ENCODE measurements at places on chromosomes 16 and 17. TPM values are rescaled to one million over a fixed set of nuclear protein-coding genes. Genes with fewer than 3 reads are reported as not detected.

DNA sequence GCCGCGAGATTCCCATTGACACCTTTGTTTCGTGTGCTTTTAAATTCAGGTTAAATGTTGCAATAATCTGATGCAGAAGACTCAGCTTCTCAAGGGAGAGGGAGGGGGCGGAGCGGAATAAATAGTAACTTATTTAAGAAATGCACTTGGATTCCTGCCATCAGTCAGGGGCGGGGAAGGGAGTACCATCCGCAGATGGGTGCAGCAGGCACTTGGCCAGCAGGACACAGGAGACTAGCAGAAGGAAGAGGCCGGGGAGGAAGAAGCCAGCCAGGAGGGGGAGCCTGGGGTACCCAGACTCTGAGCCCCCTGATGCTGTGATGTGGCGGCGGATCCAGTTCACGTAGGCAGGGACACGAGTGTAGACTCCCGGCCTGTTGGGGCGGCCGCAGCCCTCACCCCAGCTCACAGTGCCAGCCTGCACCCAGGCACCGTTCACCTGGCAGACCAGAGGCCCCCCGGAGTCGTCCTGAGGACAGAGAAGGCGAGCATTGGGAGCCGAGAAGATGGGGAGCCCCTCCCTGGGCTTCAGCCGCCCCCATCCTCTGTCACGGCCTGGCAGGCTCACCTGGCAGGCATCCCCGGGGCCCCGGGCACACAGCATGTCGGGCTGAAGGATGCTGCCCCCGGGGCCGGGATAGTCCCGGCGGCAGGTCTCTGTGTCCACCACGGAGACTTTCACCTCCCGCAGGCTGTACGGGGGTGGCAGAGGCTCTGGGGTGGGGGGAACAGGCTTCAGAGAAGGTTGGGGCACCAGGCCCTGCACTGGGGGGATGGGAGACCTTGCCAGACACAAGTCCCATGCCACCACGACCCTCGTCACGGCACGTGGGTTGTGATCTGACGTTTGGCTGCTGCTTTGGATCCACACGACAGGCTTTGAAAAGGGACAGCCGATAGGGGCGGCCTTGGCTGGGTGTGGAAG is 3.2 kb downstream of the TPSG1 start:
- no peak for DNase-seq

- DNase-seq = no peak
Measured at GRCh38 chr16:16191493-16192167, 31.7 kb downstream of the ABCC6 start.

DNA sequence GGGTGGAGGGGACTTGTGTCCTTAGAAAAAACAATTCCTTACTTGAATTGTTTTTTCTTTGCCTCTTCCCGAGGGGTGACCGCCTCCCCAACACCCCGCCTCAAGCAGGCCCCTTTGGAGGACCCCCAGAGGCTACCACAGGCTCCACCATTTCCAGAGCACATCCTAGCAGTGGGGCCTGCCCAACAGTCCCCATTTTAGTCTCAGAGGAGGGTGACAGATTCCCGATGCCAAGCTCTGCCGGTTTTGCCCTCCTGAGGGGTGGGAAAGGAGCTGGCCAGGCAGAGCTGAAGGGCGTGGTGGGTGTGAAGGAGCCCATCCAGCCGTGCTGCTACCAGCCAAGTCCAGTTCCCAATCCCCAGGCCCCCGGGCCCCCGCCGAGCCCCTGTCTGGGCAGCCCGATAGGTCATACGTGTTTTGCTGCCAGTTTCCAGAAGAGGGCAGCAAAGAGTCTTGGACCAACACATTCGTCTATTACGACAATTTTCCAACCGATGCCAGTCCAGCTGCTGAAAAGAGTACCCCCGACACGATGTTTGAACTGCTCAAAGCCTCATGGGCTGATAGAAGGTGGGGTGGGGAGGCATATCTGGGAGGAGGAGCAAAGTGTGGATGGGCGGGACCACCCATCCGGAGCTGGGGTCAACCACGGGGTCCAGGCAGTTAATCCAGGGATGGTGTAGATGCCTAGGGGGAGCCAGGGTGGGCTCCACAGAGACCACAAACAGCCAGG is 18.8 kb upstream of the GAA start:
- peak; percentile 68 for DNase-seq

DNA sequence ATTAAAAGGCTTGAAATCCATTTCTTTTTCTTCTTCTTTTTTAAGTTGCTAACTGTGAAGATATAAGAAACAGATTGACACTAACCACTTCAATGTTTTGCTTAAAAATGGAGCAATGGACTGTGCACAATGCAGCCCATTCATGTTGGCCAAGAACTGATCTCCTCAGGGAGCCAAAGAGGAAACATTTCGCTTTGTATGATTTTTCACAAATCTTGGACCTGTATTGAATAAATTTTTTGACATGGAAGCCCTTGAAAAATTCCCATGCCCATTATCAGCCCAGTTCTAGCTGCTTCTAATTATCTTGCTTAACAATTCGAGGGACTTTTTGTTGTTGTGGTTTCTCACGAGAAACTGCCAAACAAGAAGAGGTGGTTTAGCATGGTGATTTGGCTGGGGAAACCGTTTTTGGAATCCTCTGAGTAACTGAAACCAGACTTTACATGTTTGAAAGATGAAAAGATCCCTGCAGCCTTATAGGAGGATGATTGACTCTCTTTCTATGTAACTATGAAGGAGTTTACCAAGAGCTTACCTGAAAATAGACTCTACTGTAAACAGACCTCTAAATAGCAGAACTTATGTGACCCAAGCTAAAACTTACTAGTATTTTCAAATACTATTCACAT is 1389.4 kb upstream of the GOT2 start:
- no peak for DNase-seq

Gene VAC14
- 44.0 TPM for polyA plus RNA-seq

- DNase-seq = no peak
Measured at GRCh38 chr17:49223517-49224197, 6.9 kb downstream of the PHOSPHO1 start.

Gene OSGIN1
- 0.87 TPM for polyA plus RNA-seq

DNA sequence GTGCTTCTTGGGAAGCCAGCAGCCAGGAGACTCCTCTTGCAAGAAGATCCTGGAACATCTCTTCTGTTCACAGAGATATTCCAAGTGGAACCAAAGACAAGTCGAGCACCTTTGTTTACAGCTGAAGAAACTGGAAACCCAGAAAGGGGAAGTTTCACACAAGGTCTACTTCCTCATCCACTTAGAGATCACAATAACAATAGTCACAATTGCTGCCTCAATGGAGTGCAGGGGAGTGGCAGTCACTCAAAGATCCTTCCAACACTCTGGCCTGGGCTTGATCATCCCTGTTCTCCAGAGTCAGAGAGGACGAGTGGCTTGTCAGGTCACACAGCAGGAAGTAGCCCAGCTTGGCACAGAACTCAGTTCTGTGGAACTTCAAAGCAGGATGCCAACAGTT is 46.9 kb upstream of the SIAH1 start:
- no peak for DNase-seq

DNA sequence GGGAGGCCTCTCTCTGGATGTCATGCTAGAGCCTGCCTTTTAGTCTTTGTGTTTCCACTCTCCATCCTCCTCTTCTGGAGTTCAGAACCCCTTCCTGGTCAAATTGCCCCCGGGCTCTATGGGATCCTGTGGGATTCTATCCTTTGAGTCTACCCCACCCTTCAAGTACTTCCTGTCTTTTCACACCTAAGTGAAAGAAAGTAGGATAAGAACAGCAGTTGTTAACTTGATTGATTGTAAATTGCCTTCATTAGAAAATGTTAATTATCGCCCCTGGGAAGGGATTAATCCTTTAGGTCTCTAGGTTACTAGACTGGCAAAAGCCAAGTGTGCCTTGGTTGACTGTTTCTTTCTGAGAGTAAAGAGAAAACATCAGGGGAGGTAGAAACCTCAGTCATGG is 30.1 kb downstream of the PRKCB start:
- no peak for DNase-seq

- no peak for DNase-seq
Measured at GRCh38 chr17:69269131-69269998, 40.7 kb upstream of the ABCA10 start.

GRCh38 chr17:56798916-56799315 is 34.8 kb downstream of the C17orf67 start:
- peak; percentile 56 for DNase-seq

- no peak for DNase-seq
Measured at GRCh38 chr17:79331492-79331891, 256.9 kb downstream of the ENGASE start.

GRCh38 chr17:29119265-29119664 is 60.9 kb downstream of the MYO18A start:
- DNase-seq = no peak

DNA sequence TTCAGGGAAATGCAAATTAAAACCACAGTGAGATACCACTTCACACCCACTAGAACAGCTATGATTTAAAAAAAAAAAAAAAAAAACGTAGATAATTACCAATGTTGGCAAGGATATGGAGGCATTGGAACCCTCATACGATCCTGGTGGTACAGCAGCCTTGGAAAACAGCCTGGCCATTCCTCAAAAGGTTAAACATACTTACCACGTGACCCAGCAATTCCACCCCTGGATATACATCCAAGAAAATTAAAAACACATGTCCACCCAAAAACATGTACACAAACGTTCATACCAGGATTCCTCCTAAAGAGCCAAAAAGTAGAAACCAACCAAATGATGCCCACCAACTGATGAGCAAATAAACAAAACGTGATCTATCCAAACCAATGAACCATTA is 68.1 kb downstream of the GAS7 start:
- DNase-seq = no peak

Gene NPIPA2
- polyA plus RNA-seq = not detected

DNA sequence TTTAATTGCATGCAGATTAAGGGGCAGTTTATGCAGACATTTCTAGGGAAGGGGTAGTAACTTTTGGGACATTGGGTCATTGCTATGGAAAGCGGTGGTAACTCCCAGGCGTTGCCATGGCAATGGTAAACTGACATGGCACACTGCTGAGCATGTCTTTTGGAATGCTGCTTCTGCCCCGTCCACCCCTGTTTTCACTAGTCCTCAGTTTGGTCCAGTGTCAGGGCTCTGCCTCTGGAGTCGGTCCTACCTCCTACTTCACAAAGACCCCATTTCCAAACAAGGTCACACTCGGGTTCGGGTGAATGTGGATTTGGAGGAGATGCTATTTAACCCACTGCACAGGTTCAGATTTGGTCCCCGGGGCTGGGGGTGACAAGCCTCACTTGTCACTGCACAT is 2.9 kb downstream of the IL34 start:
- no peak for DNase-seq

GRCh38 chr17:6196355-6196754 is 126.2 kb downstream of the WSCD1 start:
- no peak for DNase-seq

Gene CMTM4
- polyA plus RNA-seq = 65.0 TPM

DNA sequence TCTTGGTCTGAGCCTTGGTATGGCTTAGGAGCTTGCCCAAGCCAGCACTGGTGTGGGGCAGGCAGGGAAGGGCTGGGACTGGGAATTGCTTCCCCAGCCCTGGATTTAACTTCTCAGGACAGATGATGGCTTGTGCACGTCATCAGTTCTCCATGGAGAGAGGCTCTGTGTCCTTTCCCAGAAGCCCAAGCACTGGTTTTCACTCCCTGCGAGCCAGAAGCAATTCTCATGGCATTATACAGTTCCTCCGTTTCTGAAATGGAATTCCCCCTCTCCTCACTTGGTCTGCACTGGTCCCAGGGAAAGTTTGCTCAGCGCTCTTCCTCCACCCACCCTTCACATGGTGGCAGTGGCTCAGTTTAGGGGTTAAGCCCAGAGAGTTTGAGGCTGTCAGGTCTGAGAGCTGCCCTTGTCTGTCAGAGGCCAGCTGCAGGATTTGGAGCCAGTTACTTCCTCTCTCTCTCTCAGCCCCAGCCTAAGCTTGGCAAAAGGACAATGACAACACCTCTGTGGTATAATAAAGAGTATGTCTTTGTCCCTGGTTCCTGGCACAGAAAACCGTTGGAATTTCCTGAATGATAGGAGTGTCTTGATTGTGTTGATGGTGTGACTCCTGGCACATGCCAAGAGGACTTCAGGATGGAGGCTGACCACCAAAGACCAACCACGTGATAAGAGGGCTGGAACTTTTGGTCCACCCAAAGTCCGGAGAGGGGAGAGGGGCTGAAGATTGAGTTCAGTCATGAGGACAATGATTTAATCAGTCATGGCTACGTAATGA is 219.6 kb upstream of the TNRC6C start:
- DNase-seq = no peak

DNA sequence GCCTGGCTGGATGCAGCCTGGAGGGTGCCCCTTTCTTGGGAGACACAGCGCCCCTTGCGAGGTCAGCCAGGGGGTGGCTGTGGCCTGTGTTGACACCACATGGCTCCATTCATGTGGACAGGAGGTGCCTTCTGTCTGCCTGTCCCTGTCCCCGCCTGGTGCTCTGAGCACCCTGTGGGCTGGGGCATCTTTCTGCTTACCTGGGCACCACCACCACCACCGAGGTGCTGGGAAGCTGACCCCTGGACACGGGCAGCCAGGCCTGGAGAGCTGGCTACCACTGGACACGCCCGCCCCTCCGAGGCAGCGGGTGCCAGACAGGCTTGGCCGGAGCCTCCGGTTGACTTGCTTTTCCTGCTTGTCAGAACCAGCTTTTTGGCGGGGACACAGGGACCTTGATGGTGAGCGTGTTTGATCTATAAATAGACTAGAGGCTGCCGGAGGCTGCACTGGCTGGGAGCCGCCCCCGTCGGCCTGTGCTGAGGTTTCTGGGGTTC is 121.3 kb upstream of the GSE1 start:
- no peak for DNase-seq

- DNase-seq = peak; percentile 73
Measured at GRCh38 chr16:86740906-86741799, 162.8 kb downstream of the FOXL1 start.

Gene SPATA2L
- polyA plus RNA-seq = 5.2 TPM

- no peak for DNase-seq
Measured at GRCh38 chr17:37697381-37697780, 47.5 kb downstream of the HNF1B start.

Gene CDRT15L2
- not detected for polyA plus RNA-seq

GRCh38 chr16:63841271-63841670 is 1280.6 kb downstream of the CDH11 start:
- DNase-seq = no peak

DNA sequence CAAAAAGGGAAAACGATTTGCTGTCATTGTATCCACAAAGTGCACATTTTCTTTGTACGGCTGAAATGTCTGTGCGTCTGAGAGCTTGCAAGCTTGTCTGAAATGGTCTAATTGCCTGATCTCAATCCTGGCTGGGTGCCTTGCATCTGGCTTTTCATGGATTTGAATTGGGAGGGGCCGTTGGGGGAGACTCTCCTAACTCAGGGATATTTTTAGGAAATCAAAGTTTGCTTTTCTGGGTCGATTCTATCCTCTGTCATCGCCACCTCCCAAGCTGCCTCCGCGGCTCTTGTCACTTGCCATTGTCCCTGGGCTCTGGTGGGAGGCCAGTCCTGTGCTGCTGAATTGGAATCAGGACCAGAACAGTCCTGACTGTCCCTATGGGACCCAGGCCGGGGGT is 33.3 kb upstream of the MGAT5B start:
- no peak for DNase-seq

DNA sequence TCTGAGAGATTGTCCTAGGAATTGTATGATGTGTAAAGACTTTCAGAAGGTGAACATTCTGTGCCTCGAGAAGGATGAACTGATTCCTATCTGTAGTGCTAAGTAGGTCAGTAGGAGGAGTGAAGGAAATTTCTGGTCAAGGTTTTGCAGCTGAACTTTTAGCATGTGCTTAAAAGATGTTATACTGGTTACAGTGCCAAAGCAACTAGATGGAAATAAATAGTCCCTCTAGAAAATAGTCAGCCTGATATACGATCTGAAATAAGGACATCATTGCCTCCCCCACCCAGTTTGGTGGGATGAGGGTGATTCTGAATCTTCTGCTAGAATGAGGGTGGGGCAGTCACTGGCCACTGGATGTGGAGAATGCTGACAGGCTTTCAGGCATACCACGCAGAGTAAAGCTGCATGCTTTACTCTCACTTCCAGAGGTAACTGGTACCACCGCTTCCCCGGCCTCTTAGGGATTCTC is 57.2 kb upstream of the VPS4A start:
- DNase-seq = no peak

Gene GALR2
- polyA plus RNA-seq = 0.29 TPM
